Right renal pelvis (tissue), 4 donors: ENCODE measurements at places on chromosomes 1 and 21. TPM values are rescaled to one million over a fixed set of nuclear protein-coding genes. Genes with fewer than 3 reads are reported as not detected.
A peak's percentile ranks its signal among the peaks of the same experiment; 100 is the strongest.

The PLCH2 gene
- polyA plus RNA-seq, result 2.4 TPM

The LEMD1 gene
- 3.5 TPM for polyA plus RNA-seq

The TRAPPC3 gene
- 66.1 TPM for polyA plus RNA-seq

The HRNR gene
- polyA plus RNA-seq, result 1.0 TPM

The CYP4B1 gene
- polyA plus RNA-seq, result 1.6 TPM

The GBP7 gene
- 0.14 TPM for polyA plus RNA-seq

GRCh38 chr1:109399326-109399957, 1.7 kb upstream of the SORT1 start:
- DNase-seq, result no peak

DNA sequence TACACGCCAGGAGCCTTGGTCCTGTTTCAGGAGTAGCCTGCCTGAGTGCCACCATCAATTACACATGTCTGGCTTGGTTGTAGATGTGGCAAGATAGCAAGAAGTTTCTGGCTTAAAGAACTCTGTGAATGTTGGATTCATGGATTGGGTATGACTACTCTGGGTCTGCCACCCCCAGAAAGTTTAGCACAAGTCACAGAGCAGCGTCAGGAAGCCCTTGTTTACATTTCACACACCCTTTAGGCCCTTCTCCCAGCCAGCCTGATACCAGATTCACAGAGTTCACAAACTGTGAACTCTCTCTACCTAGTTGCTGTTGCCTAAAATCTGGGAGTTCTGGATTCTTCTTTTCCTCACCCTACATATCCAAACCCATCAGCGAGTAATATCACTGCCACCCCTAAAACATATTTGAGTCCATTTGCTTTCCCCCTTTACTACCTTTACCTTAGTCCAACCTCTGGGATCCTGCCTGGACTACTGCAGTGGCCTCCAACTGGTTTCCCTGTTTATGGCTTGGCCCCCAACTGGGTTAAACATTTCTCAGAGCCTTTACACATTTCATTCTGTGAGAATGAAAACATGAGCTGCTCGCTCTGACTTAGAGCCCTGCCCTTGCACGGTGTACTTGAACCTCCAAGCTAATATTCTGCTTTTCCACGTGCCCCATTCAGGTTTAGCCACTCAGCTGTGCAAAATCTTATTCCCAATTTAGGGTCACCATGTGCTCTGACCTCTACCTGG, 4.1 kb upstream of the CCDC24 start:
- DNase-seq, result no peak

DNA sequence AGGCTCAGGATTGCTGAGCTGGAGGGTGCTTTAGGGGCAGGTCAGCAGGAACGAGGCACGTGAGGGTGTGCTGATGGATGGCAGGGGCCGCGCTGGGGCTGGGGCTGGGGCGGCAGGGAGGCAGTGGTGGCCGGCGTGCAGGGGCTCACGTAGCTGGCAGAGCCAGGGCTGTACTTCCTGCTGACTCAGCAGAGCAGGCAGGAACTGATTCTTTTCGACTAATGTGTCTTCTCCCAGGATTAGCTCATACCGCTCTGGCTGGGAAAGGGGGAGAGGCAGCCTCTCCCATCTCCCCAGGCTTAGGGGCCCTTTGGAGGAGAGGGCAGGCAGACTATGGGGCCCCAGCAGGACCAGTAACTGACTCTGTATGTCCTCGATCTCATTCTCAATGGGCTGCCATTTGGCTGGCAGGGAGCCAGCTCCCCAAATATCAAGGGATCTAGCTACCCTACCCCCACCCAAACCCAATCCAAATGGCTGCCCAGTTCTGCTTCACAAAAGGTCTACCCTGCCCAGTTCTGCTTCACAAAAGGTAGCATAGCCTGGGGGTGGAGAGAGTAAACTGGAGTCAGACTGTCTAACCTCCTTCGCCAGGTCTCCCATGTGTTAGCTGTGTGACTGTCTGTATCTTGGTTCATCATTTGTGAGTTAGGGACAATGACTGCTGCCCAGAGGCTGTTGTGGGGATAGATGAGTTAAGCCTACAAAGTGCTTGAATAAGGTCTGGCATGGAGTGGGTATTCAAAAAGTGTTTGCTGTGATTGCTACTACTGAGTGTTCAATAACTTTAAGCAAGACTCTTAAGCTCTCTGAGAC, 100.1 kb upstream of the SLC2A1 start:
- DNase-seq, result no peak

DNA sequence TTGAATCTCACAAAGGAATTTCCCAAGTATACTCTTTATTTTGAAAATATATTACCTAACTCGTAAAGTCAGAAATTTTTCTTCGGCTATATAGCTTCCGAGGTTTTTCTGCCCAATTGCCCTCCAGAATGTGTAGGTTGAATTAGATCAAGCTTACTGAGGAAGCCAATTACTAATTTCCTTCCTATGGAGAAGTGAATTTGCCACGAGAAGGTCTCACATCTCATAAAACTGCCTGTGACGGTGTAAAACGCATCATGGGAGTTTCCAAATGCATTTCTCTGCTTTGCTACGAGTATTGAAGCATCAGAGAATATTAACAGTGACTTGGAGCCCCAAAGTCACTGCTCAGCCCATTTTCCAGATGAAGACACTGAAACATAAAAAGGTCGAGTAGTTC, 262.3 kb downstream of the PTBP2 start:
- DNase-seq, result no peak

GRCh38 chr1:93616221-93616995, 65.2 kb downstream of the BCAR3 start:
- no peak for DNase-seq

DNA sequence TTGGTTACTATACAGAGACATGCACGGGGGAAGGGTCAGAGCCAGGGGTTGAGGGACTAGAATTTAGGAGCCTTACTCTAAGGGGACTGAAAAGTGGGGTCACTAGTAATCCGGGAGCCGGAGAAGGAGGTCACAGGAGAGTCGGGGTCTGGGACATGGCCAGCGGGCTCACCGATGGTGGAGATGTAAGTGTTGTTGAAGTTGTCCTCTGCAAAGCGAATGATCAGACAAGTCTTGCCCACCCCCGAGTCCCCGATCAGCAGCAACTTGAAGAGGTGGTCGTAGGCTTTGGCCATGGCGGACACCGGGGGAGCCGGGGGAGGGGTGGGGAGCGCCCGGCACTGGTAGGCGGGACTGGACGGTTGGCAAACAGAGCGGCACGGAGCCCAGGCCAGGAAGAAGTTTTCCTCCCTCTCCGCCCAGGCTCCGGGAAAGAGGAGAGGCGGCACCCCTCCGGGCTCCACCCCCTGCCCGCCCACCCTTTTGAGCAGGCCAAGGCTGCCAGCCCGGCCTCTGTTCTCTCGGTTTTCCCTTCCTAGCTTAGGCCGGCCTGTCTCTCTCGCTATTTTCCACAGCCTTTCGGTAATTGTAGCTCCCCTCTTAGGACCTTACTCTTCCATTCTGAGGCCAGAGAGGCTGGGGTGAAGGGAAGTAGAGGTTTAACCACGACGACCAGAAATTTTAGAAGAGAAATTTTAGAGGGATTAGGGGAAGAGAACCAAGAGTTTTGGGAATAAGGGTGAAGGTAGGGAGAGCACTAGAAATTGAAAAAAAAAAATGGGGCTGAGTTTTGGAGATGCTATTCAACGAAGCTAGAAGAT, at the start of gene RAB13:
Gene RAB13 (minus strand): TSS at position 399 of the 821 bp plus-strand sequence. CDS start 103 bp downstream, at position 296.
- DNase-seq, result peak; percentile 67

- DNase-seq, result no peak
These were observed 65.0 kb upstream of the KCND3 start for GRCh38 chr1:112054510-112054909.

GRCh38 chr1:116983678-116984077, 17.9 kb upstream of the CD101 start:
- DNase-seq, result no peak

DNA sequence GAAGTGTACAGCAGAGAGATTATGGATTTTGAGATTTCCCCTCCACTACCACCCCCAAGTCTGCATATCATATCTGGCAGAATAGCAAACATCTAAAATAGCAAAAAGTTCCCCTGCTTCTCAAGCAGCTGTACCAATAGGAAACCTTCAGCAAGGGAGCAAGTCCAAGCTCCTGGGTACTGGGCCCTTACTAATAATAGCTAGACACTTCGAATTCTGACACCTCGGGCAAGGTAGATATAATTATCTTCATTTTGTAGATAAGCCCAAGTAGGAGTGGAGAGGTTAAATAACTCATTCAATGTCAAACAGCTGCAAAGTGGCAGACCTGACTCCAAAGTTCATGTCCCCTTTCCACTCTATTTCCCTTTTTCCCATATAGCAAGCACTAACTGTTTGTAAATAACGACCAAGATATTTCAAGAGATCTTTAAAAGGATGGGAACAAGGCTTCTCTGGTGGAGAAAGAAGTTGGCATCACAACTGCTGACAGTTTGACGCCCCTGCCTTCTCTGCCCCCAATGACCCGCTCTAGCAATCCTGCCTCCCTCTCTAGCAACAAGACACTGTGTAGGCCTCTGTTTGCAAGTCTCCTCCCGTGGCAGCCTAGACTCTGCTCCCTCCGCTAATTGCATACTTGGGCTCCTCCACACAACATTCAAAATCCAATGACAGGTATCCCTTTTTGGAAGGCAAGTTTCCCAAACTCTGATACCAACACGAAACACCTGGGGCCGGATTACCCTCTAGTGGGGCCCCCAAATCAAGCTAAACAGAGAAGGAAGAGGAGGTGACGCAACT, 18.7 kb upstream of the ADAR start:
- DNase-seq, result no peak

DNA sequence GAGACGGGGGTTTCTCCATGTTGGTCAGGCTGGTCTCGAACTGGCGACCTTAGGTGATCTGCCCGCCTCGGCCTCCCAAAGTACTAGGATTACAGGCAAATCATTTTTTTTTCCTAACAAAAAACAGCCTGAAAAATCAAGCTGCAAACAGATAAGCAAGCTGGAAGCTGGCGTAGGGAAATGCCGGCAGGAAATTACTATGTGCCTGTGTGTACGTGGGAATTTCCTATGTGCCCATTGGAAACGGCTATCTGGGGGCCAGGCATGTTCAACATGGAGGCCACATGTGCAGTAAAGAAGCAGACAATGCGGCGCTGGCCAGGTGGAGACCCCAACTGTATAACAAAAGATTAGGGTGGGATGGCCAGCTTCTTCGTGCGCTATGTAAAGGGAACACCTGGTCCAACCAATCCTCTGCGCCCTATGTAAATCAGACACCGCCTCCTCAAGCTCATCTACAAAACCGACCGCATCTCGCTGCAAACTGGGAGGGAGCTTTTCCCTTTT, 9.1 kb upstream of the AADACL4 start:
- DNase-seq, result no peak

GRCh38 chr1:186502087-186502486, 41.2 kb upstream of the PDC start:
- no peak for DNase-seq

DNA sequence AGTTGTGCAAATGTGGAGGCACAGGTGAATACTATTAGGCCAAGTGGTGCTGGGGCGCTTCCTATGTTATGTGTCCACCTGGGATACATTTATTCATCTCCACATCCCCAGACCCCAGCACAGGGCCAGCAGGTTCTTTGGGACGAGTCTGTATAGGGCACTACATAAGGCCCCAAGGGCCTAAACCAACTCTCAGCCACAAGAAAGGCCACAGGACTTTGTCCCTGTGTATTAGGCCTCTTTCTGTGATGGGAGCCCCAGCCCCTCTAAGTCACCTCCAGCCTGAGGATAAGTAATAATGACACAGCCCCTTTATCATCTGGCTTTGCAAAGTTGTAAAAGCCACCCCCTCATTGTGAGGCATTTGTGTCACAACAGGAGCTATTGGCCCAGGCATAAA, 79.2 kb upstream of the CD1D start:
- no peak for DNase-seq

GRCh38 chr1:97451046-97451826, 469.6 kb downstream of the DPYD start:
- DNase-seq, result no peak

DNA sequence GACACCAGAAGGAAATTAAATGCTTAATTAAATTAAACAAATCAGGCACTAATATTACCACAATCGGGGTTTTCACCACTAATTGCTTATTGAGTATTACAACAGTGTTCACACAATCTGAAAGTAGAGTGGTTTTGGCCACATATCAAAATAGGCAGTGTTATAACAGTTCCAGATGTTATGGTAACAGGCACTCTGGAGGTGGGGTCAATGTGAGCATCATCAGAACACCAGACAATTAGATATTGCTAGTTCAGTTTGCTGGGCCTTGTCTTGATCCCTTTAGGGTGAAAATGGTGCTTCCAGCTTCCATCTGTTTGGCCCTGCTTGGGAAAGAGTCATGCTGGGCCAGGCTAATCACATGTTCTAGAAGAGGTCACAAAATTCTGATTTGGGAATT, 14.5 kb upstream of the DDAH1 start:
- DNase-seq, result no peak

- no peak for DNase-seq
These were observed 300.1 kb downstream of the BRINP3 start for GRCh38 chr1:190177555-190177954.

- DNase-seq, result no peak
These were observed 241.0 kb upstream of the SNX7 start for GRCh38 chr1:98420376-98421084.

- no peak for DNase-seq
These were observed 81.5 kb downstream of the ABCA4 start for GRCh38 chr1:94039514-94039870.

GRCh38 chr1:8518490-8518801, 200.5 kb downstream of the SLC45A1 start:
- no peak for DNase-seq

GRCh38 chr1:227758366-227758765, 23.1 kb downstream of the SNAP47 start:
- DNase-seq, result no peak

DNA sequence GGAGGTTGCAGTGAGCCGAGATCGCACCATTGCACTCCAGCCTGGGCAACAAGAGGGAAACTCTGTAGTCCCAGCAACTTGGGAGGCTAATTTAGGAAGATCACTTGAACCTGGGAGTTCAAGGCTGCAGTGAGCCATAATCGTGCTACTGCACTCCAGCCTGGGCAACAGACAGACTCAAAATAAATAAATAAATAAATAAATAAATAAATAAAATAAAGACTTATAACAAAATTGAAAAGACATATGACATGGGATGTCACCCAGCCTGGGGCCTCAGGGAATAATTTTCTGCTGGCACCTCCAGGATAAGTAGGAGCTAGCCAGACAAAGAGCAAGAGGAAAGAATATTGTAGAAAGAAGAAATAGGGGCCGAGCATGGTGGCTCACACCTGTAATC, 77.9 kb upstream of the PUM1 start:
- no peak for DNase-seq

DNA sequence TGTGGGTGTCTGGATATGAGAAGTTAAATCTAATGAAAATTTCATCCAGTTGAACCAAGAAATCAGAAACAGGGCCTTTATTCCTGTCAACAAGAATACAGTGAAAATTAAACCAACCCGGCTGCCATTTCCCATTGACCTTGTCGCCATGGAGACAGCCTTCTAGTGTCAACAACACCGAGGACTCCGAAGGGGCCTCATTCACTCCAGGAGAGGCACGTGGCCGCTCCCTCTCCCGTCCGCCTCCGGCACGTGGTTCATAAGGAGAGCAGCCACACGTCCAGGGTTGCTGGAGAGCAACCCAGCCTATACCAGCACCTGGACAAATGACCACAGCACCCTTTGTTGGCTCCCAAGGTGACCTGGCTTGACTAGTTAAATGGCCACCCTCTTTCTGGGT, 120.3 kb upstream of the VAMP3 start:
- DNase-seq, result no peak
